Fibroblast of the aortic adventitia (primary cell): ENCODE measurements at places on chromosomes 4 and X. TPM values are rescaled to one million over a fixed set of nuclear protein-coding genes. Genes with fewer than 3 reads are reported as not detected.
A peak's percentile ranks its signal among the peaks of the same experiment; 100 is the strongest.

NAA11 gene
- total RNA-seq: not detected in 2 replicates

STARD8 gene
- 1.1 and 2.9 TPM in 2 replicates for total RNA-seq

GAGE13 gene
- not detected in 2 replicates for total RNA-seq

PAGE2 gene
- total RNA-seq: not detected in 2 replicates

VCX3B gene
- not detected in 2 replicates for total RNA-seq

FRYL gene
- total RNA-seq: 43.8 and 60.3 TPM in 2 replicates

RHOXF2B gene
- not detected in 2 replicates for total RNA-seq

ACTRT1 gene
- total RNA-seq: not detected in 2 replicates

SAGE1 gene
- total RNA-seq: not detected in 2 replicates

SRPX gene
- total RNA-seq: 142 and 242 TPM in 2 replicates

GRCh38 chrX:5051831-5052491, 1176.7 kb downstream of the NLGN4X start:
- no peak for DNase-seq

- no peak for DNase-seq
Measured at GRCh38 chr4:52106191-52106590, 55.1 kb downstream of the SPATA18 start.

DNA sequence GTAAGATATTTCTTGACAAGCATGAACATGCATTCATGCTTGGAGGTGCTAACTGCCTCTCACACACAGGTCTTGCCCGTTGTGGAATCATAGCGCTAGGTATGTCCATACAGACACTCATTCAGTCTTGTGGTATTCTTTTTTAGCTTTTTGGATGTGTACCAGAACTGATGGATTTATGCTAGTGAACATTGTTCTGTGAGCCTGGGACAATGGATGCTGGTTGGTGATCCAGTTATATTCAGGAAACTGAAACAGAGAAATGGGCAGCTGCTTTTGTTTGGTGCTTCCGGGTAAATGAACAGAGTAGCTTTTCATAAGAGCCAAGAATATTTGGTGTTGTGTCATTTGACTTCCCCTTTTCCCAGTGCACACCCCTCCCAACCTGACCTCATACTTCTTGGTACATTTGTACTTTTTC, 78.9 kb upstream of the SLC4A4 start:
- DNase-seq: peak; percentile 24

DNA sequence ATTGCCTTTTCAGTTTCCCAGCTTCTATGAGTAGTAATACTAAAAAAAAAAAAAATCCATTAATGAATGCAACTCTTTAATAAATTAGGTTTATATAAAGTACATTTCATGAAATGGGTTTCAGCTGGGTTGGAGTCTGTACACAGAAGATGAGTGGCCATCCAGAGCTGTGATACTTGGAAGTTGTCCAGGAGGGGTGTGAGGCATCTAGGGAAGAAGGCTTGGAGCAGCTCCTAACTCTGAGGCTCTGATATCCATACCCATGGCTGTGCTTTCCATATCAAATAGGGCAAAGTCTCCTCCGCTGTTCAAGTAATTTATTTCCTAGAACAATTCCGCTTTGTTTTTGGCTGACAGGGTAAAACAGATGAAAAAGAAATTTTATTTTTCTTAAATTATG, 423.3 kb upstream of the TENM3 start:
- peak; percentile 12 for DNase-seq

DNA sequence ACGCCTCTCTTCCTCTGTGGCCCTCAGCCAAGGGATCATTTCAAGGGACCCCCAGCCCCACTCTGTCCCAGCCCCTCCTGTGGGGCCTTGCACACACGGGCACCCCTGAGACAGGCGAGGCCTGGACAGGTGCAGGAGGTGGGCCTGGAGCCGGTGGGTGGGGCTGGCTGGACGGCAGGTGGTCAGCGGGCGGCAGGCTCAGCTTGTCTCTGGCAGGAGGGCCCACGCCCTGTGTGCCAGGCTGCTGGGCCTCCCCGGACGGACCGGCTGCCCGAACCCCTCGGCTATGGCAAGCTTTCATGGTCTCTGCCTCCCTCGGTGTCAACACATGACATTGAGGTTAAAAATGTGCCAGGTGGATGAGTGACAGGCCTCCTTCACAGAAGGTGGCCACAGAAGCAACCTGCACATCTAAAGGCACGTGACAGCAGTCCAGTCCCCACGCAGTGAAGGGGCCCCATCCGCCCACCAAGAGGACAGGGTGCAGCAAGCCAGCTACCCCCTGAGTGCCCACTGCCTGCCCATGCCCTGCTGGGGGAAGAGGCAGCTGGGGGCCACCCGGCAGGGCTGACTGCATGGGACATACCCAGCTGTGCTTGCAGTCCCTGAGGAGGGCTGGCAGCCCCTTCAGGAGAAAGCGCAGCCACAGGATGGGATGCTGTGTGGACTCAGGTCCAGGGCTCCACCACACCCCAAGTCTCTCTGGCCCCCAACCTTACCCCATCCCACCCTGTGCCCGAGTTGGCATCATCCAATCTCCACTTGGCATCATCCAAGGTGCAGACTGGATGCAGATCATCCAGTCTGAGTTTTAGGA, 109.3 kb downstream of the FAM53A start:
- no peak for DNase-seq

GRCh38 chr4:183337833-183338232, 15.6 kb upstream of the CLDN24 start:
- DNase-seq: no peak

- no peak for DNase-seq
Measured at GRCh38 chrX:37690119-37690518, 4.5 kb downstream of the XK start.

- peak; percentile 59 for DNase-seq
Measured at GRCh38 chr4:169619518-169619957, 840 bp upstream of the CLCN3 start.

DNA sequence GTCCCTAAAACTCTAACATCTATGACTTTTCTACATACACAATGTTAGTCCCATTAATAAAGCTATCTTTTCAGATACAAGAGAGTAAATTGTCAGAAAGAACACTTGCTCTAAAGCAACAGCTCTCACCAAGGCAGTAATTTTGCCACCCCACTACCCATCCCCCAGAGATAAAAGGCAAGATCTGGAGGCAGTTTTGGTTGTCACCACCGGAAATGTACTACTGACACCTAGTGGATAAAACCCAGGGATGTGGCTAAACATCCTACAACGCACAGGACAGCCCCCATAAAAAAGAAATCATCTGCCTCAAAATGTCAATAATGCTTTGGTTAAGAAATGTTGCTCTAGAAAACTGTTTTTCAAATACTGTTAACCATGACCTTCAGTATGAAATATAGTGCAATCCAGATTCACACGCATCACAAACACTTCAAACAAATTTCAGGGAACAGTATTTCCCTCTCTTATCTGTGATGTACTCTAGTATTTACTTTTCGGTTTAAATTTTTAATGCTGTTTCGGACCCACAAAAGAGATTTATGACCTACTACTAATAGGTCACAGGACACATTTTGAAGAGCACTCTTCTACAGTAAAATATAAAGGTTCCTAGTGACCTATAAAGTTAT, 5.1 kb downstream of the FBXL5 start:
- DNase-seq: peak; percentile 65

GRCh38 chrX:120499301-120500072, 30.4 kb upstream of the LAMP2 start:
- peak; percentile 44 for DNase-seq

GRCh38 chr4:77154761-77155499, 2.1 kb upstream of the CCNG2 start:
- no peak for DNase-seq

GRCh38 chr4:69833251-69833650, 26.7 kb downstream of the SULT1E1 start:
- DNase-seq: no peak

- DNase-seq: no peak
Measured at GRCh38 chr4:166172619-166173018, 299.6 kb downstream of the TLL1 start.

DNA sequence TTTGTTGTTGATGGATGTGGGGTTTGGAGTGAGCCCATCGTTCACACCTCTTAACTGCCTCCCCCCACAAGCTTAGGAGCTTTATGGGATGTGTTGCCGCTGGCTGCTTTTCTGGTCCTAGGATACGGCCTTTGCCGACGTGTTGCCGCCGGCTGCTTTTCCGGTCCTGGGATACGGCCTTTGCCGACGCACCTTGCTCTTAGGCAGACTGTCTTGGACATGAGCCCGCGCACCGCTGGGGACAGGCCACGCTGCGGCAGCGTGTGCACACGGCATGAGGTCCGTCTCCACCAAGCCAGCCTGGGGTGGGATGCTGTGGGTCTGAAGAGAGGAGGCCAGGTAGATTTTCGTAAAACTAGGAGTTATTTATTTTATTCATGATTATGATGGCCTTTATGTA, 14.2 kb downstream of the RGS12 start:
- no peak for DNase-seq

DNA sequence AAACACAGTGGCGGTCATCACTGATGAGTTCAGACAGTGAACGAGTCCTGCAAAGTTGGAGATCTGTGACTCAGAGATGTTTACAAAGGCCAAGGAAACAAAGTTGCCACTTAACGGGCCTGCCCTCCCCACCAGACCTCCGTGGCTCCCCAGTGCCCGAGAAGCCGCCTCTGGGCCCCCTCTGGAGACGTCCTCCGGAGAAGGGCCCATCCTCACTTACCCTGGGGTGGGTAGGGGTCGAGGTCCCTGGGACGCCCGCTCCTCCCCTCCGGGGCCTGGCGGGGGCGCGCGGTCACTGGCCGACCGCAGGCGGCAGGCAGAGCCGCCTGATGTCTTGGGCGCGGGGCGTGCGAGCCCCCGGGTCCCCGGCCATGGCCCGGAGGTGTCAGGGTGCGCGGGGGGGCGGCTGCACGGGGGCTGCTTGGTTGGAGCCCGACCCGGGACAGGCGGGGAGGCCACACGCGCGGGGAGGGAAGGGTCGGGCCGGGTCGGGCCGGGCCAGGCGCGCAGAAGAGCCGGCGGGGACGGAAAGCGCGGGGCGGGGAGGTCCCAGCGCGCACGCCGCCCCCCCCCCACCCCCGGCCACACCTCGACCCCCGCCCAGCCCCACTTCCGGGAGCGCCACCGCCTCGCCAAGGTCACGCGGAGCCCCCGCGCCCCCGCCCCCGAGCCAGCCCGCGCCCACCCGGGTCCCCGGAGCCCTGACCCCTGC, 529 bp downstream of the DHRSX start:
- DNase-seq: peak; percentile 48

GRCh38 chr4:186746581-186746980, 22.9 kb upstream of the FAT1 start:
- DNase-seq: no peak

- no peak for DNase-seq
Measured at GRCh38 chr4:81634766-81635549, 163.3 kb upstream of the RASGEF1B start.

- DNase-seq: no peak
Measured at GRCh38 chr4:174277433-174277832, 6.0 kb downstream of the FBXO8 start.

GRCh38 chr4:88993246-88993645, 63.7 kb downstream of the FAM13A start:
- no peak for DNase-seq
